ENCODE measurements at places on chromosomes 12 and 14.

- DNase-seq, result no peak
These were observed 317.6 kb downstream of the CCDC91 start for GRCh38 chr12:28507867-28508266.

DNA sequence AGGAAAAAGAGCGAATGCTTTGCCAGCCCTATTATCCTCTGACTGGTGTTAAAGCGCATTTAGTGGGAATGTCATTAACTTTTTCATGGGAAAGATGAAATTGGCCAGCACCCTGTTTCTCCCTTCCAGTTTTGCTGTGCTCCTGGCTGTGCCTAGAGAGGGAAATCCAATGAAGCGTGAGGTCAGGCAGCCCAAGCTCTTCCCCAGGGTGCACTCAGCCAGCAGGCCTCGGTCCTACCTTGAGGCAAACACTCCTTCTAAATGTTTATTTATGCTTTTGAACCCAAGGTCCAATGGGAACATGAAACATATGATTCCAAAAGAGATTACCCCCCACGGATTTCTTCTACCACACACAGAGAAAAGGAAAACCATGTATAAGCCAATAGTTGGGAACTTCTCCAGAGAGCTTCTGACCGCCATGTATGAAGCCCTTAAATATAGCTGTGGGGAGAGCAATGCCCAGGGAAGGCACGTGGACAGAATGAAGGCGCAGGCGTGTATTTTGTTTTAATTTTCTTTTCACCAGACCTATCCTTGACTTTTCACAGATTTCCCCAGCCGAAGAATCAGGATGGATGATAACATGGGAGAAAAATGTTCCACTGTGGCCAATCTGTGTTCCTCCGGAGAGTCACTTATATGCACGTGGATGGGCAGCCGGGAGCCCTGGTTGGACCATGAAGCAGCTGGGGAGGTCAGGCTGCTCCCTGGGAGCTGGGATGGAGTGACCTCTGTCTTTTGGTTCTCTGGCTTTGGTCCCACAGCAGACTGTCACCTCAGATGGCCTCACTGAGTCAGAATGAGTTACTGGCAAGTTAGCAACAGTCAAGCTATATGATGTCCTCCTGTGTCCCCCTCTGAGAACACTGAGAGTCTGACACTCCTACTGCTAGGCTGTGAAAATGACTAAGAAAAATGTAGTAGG, 37.3 kb downstream of the GPR135 start:
- DNase-seq, result no peak

- no peak for DNase-seq
These were observed 132.7 kb upstream of the DDHD1 start for GRCh38 chr14:53285821-53286220.

- DNase-seq, result no peak
These were observed 687.7 kb upstream of the TBX3 start for GRCh38 chr12:115371711-115372110.

DNA sequence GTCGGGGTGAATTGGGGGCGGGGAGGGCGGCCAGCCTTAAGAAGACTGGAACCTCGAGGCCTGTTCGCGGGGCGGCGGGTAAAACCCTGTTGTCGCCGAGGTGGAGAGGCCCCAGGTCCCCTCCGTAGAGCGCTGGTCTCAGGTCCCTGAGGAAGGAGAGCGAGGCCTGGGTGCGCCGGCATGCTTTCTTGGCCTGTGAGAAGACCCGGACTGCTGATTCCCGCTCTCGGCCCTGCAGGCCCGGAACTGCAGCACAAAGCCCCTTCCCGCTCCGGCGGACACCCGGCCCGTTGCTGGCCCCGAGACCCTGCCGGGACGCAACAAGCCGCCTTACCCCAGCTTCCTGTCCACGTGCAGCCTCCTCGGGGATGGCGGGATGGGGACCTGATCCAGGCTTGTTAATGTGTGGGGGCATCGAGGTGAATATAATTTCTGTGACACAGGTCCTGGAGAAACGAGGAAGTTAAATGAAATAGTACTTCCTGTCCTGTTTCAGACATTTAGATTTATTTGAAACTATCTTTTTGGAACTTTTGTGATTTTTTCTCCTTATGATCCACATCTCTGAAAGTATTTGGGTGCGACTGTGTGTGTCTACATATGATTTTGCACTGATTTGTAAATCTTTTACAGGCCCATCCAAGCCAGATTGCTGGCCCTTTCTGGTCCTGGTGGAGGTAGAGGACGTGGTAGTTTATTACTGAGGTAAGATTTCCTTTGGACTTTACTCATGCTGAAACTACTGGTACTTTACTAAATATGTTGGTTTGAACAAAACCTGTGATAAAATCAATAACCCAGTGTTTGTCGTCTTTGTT, 600 bp downstream of the PNN start:
- DNase-seq, result no peak

- no peak for DNase-seq
These were observed 127.2 kb downstream of the RBM19 start for GRCh38 chr12:113838896-113839295.

- DNase-seq, result no peak
These were observed 134.6 kb downstream of the TMEM121 start for GRCh38 chr14:105660816-105661531.

GRCh38 chr14:68544081-68544892, 248.6 kb downstream of the ZFP36L1 start:
- peak; percentile 91 for DNase-seq

DNA sequence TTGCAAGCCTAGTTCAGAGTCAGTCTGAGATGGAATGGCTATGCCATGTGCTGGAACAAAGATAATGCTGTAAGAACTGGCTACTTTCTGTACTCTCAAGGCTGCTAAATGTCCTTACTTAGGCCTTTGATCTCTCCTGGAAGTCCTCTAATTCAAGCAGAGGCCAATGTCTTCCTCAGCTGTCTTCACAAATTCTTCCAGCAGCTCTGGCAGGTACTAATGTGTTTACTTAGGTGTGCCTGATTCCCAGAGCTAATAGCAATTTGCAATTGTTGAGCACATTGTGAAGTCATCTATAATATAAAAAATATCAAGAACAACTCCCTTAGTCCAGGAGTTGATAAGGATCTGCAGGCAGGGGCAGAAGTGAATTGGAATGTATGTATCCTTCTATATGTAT, 3.8 kb upstream of the MYF5 start:
- no peak for DNase-seq

- no peak for DNase-seq
These were observed 34.2 kb downstream of the PTGER2 start for GRCh38 chr14:52348279-52348678.

- no peak for DNase-seq
These were observed 116.4 kb downstream of the PTPRB start for GRCh38 chr12:70520847-70521246.

DNA sequence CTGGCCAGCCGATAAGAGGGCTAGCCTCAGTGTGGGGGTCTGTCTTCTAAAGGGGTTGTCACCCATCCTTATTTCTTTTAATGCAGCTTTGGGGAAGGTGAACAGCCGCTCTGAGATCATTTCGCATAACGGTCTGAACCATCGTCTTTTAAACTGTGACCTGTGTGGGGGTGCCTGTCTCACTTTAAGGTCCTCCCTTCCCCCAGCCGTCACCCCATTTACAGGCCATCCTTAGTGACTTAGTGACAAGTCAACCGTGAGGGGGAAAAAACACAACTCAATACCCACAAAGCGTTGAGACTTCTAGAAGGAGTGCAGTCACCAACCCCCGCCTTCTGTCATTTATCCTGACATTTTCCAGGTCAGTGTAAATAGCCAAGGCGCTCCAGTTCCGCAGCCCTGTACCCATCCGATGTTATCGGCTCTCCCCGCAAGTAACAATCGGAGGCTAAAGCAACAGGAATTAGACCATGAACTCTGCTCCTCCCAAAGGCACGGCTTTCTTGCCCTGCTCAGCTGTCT, 505 bp upstream of the DENND5B start:
- no peak for DNase-seq

DNA sequence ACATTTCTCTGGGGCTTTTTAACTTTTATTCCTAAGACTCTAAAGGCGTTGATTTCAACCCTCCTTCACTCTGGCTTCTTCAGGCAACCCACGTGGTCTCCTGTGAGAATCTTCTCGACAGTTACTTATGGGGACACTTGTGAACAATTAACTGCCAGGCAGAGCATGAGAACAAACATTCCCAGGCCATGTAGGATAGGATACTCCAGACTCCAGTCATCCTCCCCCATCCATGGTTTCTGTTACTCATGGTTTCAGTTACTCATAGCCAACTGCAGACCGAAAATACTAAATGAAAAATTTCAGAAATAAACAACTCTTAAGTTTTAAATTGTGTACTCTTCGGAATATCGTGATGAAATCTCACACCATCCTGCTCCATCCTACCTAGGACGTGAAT, 19.5 kb downstream of the GPR68 start:
- DNase-seq, result no peak

- no peak for DNase-seq
These were observed 2.5 kb downstream of the PPP1R12A start for GRCh38 chr12:79932357-79932756.

DNA sequence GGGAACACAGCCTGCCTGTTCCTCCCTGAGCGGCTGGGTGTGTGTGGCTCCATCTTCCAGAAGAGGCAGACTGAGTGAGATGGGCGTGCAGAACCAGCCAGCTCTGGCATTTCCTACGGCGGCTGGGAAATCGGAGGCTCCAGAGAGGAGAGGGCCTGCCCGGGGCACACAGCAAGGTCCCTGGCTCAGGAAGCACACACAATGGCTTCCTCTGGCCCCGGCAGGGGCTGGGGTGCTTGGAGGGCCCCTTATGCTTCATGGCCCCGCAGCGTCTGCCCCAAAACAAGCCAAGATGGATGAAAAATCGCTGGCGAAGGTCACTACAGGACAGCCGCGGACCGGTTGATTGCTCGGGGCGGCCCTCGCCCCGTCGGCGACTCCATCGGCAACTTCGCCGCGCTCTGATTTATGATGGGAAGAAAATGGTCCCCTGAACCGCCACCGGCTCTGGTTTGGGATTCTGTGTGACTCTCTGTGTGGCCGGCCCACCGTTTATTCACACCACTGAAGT, 191.5 kb upstream of the C14orf180 start:
- DNase-seq, result no peak

DNA sequence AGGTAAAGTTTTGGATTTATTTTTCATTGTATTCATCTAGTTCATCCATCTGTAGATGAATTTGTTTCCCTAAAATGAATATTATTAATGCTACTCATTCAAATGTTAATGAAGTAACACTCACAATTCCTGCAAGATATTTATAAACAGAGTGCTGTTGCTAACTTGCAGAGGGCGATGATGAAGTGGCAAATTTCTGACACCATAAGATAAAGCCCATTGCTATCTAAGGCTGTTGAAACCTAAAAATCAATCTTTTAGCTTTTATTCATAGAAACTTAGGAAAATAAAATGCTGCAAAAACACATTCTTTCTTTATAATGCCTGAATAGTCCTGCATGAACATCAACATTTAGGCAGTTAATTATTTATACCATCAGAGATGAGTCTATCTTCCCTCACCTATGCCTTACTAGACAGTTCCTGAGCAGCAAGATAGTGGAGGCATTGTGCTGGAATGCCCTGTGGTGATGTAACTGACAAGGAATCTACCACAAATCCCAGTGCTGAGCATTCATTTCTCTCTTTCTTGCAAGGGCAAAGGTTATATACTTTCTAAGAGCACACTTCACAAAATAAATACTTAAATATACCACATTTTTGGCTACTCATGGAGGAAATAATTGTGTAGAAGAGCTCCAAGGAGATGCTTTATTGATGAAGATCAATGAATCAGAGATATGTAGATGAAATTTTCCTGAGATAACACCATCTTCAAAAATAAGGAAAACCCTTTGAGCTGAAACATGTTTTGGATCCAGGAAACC, 57.6 kb downstream of the LMNTD1 start:
- DNase-seq, result no peak

DNA sequence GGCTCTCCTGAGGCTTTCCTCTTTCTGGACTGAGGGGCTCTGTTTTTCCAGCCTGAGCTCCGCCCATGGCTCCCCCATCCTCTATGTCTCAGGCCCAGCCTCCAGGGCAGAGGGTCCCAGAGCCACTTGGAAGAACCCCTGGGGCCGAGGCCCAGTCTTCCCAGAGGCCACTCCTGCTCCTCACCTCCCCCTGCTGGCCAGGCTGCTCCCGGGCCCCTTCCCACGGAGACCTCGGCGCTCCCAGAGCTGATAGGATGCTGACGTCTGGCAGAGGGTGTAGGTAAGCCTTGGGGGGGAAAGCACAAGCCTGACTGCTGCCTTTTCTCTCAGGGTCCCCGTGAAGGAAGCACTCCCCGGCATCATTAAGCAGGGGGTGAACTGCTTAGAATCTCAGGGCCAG, 51.4 kb downstream of the ERH start:
- peak; percentile 44 for DNase-seq

DNA sequence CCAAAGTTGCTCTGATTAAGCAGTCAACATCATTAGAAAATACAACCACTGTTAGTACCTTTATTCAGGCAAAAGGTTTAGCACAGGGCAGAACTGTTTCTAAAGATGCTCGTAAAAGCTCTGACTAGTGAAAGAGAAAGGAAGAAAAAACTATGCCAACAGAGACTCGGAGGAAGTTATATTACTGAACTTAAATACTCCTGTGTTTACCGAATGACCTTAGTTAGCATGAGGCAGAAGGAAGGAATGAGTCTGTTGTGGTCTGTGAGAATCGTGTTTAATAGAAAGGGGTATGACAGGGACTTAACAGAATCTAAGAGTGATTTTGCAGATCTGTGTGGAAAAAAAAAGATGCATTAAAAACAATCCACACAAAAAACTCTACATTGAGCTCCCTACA, 84.1 kb upstream of the OVCH1 start:
- DNase-seq, result no peak

DNA sequence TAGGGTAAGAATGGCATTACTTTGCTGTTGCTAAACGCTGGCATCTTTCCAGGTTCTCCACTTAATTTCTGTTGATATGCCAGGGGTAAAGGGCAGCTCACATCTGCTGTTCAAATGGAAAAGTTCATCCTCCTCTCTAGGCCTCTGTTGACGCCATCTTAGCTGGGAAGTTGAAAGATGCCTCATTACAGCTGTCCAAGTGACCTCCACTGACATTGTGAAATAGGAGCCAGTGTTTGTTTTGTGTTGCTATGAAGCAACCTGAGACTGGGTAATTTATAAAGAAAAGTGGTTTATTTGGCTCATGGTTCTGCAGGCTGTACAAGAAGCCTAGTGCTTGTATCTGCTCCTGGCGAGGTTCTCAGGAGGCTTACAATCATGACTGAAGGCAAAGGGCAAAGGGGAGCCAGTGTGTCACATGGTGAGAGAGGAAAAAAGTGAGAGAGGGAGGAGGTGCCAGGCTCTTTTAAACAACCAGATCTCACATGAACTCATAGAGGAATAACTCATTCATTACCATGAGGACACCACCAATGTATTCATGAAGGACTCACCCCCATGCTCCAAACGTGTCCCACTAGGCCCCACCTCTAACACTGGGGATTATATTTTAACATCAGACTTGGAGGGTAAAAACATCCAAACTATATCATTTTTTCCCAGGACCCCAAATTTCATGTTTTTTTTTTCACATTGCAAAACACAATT, 3.2 kb upstream of the ADAM21 start:
- no peak for DNase-seq

- no peak for DNase-seq
These were observed 159.8 kb upstream of the TMEM260 start for GRCh38 chr14:56419750-56420149.
